ENCODE measurements at places on chromosomes 5 and 9.

DNA sequence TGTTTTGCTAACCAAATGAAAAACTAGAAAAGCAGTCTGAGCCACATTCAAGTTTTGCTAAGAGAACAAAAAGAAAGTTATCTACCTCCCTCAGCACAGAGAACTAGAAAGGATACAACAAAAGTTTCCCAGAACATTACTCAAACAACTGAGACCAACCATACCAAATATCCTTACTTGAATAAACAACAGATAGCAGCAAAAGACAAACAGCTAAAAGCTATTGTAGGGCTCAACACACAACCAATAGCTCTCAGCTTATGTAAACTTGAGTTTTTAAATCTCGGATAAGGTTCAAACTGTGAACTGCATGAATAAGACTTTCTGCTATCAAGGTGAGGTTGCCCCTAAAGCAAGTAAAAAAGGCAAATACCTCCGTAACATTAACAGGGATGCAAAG lies 3.5 kb downstream of the EPB41L4A start:
- no peak for DNase-seq

DNA sequence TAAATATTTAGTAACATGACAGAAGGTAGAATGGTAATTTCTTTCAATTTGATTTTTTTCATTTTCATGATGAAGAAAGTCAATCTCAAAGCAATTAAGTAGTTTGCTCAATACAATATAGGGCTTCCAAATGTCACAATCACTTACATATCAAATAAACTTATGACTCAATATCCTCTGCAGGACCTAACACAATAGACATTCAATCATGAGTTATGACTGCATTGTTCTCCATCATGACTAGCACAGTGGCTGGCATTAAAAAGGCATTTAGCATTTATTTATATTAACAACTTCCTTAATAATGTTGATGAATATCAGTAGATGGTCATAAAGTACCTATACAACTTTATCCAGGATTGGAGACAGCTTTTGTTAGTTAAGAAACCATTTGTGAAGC lies 1499.6 kb downstream of the EFNA5 start:
- DNase-seq, result no peak

- DNase-seq, result no peak
Observed at GRCh38 chr5:125176005-125176390, 429.6 kb upstream of the ZNF608 start.

DNA sequence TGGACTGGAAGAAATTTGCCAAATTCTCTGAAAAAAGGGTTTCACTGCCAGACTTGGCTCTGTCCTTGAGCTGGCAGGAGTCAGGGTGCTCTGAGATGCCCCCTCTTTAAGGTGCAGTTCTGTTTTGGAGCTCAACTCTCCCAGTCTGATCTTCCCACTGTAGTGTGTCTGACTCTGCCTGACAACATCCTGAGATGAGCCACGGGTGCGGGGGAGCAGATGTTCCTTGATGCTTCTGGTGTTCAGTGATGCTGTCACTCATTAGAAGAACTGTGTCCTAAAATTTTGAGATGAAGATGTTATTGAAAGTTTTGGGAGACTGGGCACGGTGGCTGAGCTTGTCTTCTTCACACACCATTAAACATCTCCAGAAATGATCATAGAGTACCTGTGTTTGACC lies 78.2 kb downstream of the BASP1 start:
- DNase-seq, result no peak

- DNase-seq, result no peak
Observed at GRCh38 chr9:117461386-117461785, 46.5 kb upstream of the ASTN2 start.

DNA sequence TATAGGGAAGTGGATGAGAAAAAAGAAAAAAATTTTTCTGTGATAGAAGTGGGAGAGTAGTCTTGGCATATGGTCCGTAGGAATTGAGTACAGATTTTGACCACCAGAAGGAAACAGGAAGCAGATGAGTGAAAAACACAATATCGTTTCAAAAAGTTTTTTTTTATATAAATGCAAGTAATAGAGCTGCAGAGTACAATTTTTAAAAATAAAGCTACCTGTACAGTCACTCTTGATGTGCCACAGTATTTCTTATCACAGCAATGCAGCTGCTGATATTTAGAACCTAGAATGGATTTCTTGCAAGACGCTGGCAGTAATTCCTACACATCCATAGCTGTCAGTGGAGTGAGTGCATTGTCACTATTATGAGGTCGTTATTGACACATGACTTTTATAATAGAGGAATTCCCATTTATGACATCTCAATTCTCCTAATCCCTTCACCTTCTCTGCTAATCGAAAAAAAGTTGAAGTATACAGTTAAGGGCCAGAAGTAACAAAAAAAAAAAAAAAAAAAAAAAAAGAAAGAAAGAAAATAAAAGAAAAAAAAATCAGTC lies 477.7 kb downstream of the TAF11L14 start:
- no peak for DNase-seq

DNA sequence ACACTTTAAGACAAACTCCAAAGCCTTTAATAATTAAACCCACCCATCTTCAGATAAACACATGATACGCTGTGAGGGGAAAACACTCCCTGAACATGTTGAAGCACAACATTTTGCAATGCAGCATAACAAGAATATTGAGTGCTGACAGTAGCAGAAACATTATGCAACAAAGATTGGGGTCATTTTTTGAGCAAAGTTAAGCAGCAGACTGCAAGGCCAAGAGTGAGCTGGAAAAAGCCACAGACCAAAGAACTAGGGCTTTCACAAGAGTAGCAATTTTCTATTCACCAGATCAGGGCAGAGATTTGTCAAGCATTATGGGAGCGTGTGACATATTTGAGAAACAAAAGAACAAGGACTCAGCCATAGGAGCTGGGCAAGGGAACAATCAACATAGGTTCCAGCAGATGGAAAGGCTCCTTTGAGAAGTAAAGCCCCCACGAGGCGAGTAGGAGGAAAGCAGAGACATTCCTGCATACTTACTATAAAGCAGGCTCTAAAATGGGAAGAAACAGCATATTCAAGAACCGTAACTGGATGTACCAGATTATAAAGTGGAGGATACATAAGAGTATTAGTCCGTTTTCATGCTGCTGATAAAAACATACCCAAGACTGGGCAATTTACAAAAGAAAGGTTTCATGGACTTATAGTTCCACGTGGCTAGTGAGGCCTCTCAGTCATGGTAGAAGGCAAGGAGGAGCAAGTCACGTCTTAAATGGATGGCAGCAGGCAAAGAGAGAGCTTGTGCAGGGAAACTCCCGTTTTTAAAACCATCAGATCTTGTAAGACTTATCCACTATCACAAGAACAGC lies 4.8 kb upstream of the TTC23L start:
- DNase-seq, result no peak

- DNase-seq, result no peak
Observed at GRCh38 chr5:140546851-140547507, 483 bp upstream of the EIF4EBP3 start.

- no peak for DNase-seq
Observed at GRCh38 chr5:93829346-93829745, 87.9 kb upstream of the POU5F2 start.

- DNase-seq, result no peak
Observed at GRCh38 chr9:125375820-125376219, 114.2 kb downstream of the GAPVD1 start.

GRCh38 chr9:72065076-72065475 lies 4.7 kb upstream of the C9orf57 start:
- DNase-seq, result no peak

- DNase-seq, result no peak
Observed at GRCh38 chr5:115599502-115599901, 2.8 kb downstream of the TICAM2 start.

GRCh38 chr9:85224301-85224700 lies 517.5 kb downstream of the AGTPBP1 start:
- DNase-seq, result no peak

DNA sequence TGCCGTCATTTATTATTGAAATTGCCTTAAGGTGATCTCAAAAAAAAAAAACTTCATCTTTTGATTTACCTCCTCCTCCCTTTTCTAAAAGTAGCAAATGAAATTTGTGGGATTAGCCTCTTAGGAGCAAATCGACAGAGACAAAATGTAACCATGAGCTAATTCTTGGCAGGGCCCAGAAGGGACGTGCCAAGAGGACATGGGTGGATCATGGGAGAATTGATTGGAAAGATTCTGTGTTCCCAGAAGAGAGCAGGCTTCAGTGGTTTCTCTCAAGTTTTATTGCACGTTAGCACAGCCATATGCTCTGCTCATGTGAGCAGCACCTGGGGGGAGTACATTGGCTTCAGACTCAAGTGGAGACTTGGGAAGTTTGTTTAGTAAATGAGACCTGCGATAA lies 394.6 kb downstream of the ELAVL2 start:
- no peak for DNase-seq

DNA sequence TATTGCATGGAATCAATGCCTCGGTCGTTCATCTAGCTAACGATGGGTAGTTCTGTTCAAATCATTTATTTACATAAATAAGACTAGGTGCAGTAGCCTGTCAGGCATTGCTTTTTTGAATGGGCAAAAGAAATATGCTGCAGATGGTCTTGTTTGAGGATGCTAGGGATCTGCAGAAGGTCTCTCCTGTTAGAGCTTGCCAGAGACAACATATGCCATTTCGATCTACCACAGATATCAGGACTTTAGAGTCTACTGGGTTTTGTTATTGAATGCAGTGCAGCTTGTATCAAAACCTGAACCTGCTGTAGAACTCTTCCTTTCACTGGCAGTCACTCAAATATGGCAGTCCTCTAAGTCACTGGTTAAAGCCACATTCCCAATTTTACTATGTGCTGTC lies 381.1 kb upstream of the CDH10 start:
- DNase-seq, result no peak

GRCh38 chr5:1032011-1032410 lies 23.4 kb downstream of the NKD2 start:
- no peak for DNase-seq

DNA sequence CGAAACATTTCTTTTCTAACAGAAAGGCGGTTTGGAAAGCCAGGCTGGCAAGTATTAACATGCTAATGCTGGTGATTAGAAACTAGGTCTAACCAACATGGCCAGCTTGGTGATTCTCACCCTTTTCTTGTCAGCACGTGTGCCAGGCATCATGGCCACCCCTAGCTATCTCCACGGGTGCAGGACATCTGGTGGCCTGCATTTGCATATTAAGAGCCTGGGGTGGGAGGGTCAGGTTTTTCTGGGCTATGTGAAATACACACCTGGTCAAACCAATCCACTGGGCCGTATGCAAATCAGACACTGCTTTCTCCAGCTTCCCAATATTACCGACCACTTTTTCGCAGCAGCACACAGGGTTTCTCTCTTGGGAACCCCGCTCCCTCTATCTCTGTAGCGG lies 612.1 kb downstream of the PTPRD start:
- DNase-seq, result no peak

DNA sequence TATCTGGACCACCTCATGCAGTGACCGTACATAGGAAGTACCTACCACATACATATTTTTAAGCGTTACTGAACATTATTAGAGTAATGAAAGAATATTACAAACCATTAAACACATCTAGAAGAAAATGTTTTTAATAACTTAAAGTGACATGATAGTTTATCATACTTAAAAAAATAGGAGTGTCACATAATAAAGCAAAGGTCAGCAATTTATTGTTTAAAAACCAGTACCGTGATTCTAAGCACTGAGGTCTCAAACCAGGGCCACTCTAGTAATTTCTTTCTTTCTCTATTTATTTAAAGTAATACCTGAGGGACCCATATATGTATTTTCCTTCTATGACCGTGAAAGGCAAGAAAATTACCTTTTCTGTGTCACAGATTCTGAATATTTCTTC lies 216.0 kb downstream of the MLLT3 start:
- no peak for DNase-seq

- DNase-seq, result no peak
Observed at GRCh38 chr5:35009657-35010056, 38.1 kb downstream of the AGXT2 start.

DNA sequence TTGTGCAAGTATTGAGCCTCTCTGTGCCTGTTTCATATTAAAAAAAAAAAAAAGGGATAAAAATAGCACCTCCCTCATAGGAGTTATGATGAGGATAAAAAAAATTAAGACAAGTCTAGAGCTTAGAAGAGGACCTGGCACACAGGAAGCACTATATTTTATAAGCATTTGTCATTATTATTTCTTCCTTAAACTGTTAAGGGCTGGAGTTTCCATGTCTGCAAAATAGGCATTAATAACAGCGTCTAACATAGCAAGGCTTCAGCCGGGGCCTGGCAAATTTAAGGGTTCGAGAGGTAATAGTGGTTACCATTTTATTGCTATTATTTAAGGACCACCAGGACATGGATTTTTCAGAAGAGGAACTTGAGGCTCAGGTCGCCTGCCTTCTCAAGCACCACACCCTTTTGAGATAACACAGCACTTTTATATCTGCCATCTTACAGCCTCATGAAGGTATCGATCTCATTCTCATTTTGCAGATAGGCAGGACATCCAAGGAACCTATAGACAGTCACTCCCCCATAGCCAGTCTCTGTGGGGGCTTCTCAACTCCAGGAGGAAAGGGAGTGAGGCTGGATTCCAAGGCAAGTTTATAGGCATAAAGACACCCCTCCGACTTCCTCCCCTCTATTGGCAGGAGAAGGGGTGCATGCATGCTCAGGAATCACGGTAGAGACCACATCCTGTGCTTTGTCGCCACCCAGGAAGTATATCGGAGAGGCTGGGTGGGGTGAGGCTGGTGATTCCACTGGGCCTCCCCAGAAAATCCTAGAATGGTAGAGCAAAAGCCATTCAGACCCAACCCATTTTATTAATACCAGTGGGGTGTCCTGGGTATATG lies 2.4 kb downstream of the ANXA6 start:
- no peak for DNase-seq

DNA sequence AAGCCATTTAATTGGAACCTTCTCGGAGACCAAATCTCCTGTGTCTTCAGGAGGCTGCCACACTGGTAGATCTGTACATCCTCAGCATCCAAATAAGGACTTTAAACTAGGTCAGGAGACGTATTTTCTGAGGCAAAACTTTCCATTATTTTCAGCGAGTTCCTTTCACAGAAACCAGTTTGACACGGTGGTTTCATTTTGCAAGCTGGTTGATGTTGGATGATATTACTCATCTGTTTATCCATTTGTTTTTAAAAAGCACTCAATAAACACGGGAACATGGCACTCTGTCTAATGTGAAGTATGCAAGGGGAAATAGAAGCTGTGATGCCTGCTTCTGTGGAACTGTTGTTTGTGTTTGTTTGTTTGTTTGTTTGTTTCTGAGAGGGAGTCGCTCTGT lies 199.6 kb downstream of the ERCC6L2 start:
- DNase-seq, result no peak

Measured in NCI-H1417 treated with DMSO at 0.1 percent for 48 hours (cell line).